Activated CD8-positive, alpha-beta T cell treated with anti-CD3 and anti-CD28 coated beads, Interleukin-2, amount 10 ng/mL, durations not matched to agents 7 days and 5 days (primary cell): ENCODE measurements at places on chromosomes 3 and 15. TPM values are rescaled to one million over a fixed set of nuclear protein-coding genes. Genes with fewer than 3 reads are reported as not detected.

- no peak for DNase-seq
These were observed 924.4 kb downstream of the IGSF11 start for GRCh38 chr3:118110211-118110610.

- no peak for DNase-seq
These were observed 256.4 kb upstream of the MCTP2 start for GRCh38 chr15:93974804-93975481.

DNA sequence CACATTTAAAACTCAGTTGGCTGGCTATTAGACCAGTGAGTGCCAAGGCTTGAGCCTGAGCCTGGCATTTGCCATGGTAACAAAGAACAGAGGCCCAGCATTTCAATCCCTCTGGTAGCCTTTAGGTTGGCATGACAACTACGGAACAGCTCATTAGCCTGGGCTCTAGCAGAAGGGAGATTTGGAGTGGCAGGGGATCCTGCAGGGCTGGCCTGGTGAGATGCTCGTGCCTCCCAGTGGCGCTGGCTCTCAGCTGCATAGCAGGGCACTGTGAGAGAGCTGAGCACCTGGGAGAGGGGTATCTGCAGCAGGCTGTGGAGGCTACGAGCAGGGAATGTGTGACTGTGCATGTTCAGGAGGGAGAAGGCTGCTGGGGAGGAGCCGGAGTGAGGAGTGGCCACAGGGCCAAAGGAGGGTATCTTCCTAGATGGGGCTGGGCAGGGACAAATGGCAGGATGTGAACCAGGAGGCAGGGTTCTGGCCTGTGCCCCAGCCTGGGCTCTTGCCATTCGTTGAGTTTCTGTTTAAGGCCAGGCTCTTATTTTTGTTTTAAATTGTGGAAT lies 5.6 kb upstream of the ABTB1 start:
- DNase-seq = no peak

DNA sequence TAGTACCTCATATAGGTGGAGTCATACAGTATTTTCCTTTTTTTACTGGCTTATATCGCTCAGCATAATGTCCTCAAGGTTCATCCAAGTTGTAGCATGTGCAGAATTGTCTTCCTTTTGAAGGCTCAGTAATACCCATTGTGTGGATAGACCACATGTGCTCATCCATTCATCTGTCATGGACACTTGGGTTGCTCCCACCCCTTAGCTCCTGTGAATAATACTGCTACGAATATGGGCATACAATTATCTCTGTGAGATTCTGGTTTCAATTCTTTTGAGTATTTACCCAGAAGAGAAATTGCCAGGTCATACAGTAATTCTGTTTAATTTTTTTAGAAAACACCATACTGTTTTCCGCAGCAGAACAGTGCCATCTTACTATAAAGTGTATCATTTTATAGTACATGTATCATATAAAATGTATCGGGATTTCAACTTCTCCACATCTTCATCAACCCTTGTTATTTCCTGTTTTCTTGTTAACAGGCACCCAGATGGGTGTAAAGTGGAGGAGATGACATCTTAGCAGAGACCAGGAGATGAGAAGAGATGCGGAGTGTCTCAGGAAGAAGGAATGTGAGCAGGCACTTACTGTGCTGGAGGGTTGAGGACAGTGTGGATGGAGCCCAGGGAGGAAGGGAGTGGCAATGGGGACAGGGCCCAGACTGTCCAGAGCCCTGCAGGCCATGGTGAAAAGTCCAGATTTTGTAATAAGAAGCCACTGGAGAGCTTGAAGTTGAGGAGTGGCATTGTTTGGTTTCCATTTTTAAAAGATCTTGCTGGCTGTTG lies 27.0 kb upstream of the PRR23E start:
- no peak for DNase-seq

DNA sequence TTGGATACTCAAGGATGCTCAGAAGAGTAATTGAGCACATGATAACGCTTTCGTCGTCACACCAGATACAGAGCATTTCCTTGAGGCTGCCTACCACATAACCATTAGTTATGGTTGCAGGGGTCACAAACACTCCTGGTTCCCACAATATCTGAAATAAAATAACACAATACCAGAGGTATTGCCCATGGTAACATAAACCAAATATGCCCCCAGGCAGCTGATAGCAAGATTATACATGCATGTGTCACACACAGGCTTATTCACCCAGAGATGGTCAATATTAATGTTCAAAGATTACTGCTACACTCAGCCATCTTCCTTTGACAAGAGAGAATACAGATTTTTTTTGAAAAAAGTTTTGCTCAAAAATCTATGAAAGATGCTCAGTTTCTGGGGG lies 7.3 kb downstream of the RPL39L start:
- no peak for DNase-seq

GRCh38 chr15:89806210-89806558 lies 8.5 kb downstream of the ANPEP start:
- no peak for DNase-seq

GRCh38 chr15:47196048-47196447 lies 521.3 kb upstream of the SEMA6D start:
- DNase-seq = peak; percentile 58

DNA sequence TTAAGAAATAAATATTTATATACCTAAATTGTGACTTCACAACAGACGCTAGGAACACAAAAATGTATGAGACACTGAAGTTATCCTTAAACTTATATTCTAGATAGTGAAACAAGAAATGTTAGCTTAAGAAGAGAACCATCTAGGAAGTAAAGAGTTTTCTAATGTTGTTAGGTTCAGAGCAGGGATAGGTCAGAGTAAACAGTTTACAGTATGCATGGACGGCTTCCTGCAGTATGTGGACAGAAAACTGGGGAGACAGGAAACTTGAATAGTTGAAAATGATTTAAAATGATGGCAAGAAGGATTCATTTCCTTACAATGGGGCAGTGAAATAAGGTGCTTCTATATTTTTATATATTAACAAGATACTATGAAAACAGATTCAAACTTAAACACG lies 449.8 kb downstream of the MAGI1 start:
- no peak for DNase-seq

DNA sequence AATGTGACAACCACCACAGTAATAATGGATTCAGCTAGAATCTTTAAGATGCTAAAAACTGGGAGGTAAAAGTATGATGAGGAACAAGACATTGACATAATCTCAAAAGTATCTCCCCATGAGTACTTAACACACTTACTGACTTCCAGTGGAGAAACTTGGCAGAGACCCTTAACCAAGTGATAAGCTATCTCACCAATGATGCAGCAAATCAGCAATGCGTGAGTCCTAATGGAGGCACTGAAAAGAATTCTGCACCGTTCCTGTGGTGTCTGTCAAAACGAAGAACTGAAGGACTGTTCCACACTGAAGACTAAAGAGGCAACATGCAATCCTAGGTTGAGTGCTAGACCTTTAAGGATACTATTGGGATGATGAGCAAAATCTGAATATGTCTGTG lies 67.9 kb upstream of the OCA2 start:
- no peak for DNase-seq

GRCh38 chr3:76470285-76470684 lies 569.6 kb upstream of the ROBO2 start:
- DNase-seq = no peak

DNA sequence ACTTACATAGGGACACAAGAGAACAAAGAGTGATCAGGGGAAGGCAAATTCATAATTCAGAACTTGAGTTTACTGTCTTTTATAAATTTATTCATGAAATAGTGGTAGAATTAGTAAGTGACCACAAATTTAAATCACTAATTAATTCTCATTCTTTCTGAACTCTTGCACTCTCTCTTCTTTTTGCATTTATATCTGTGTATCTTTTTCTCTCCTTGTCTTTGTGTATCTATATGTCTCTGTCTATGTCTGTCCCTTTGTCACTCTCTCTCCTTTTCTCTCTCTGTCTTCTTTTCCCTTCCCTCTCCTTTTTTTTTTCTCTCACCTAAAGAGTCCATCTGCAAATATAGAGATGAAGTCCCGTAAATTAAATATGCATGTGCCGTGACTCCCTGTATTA lies 31.5 kb downstream of the RBMS3 start:
- no peak for DNase-seq

DNA sequence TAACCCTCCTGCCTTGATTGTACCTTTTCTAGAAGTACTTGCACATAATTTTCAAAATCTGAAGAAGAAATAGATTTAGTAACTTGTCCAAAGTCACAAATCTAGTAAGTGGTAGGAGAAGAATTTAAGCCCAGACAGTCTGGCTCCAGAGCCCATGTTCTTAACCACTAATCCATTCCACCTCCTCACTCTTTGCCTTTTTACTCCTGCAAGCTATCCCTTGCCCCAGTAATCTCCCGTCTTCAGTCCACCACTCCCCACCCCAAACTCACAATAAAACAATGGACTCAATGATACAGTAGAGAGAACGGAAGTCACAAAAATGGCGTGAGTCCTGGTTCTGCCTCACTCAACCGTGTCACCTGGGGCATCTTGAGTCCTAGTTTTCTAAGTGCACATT lies 48.7 kb downstream of the SETMAR start:
- no peak for DNase-seq

DNA sequence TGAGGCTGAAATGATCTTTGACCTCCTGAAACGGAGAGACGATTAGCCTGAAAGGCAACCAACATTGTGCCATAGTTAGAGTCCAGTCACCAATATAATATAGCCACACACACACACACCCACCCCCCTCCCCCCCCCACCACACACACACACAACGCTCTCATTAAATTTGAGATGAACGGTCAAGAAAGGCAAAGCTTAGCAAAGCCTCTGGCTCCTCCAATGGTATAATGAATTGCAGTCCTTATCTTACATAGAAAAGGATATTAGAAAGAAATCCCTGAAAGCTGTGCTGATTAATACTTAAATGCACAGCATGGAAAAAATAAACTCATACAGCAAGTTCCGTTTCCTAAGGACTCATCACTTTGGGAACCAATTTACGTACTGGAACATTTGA lies 876 bp upstream of the ZNF385D start:
- no peak for DNase-seq

GRCh38 chr3:35641331-35641730 lies 2.0 kb downstream of the ARPP21 start:
- no peak for DNase-seq

- DNase-seq = no peak
These were observed 942.8 kb upstream of the CFAP20DC start for GRCh38 chr3:59992578-59992977.

GRCh38 chr3:66795365-66795764 lies 202.7 kb upstream of the KBTBD8 start:
- no peak for DNase-seq

- DNase-seq = no peak
These were observed 244.1 kb upstream of the PDZRN3 start for GRCh38 chr3:73868688-73869315.

GRCh38 chr3:176087066-176087697 lies 1110.1 kb downstream of the TBL1XR1 start:
- no peak for DNase-seq

DNA sequence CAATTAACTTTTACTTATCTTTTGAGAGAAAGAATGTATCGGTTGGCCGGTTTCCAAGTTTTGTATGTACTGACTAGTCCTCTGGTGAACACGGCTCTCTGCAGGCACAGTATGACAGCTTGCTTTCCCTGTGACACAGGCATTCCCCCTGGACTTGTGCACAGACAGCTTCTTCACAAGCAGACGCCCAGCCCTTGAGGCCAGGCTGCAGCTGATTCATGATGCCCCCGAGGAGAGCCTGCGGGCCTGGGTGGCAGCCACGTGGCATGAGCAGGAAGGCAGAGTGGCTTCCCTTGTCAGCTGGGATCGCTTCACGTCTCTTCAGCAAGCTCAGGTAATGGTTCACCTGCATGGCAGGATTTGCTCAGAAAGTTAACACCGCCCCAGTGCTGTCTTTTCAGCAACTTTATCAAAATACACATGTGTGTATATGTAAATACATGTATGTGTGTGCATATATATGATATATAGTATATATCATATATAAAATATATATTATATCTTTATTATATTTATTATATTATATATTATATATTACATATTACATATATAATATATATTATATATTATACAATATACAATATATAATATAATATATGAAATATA lies 25.5 kb downstream of the FAN1 start:
- DNase-seq = no peak

DNA sequence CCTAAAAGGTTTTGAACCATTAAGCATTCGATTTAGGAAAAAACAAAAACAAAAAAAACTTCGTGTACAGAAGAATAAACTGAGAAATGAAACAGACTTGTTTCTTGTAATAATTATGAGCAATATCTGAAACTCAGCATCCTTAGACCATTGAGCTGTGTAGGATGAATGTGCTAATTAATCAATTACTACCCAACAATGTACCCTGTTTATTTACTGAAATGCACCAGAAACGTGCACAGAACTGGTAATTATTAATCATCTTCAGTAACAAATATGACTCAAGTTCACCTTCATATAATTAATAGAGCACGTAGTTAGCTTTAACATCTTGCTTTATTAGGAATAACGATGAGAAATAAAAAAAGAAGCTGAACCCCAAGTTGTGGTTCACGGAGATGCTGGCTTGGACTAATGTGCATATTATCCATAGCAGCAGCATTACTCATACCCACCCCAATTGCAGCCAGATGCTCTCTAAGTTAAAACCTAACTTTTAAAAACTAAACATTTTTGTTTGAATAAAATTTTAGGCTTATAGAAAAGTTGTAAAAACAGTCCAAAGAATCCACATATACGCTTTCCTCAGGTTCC lies 10.2 kb upstream of the C15orf61 start:
- DNase-seq = no peak

DNA sequence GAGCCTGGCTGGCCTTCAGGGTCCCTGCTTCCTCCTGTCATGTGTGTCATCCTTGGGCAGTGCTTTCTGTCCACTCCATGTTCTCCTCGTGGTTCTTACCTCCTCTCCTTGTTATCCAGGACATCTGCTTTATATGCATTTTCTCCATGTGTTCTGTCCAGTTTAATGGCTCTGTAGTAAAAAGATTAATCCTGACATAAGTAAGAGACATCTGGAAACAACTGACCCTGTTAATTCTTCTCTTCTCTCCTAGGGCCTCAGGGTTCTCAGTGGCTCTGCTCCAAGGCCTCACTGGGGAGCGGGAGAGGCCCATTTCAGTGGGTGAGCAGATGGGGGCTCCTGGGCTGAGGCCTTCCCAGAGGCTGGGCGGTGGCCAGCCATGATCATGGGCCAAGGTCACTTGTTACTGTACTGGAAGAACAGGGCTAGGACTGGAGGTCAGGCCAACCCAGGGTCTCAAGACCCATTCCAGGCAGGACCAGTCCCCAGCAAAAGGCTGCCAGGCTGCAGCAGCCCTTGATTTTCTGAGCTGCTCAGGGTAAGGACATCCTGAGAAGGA lies 20.2 kb upstream of the CDCP1 start:
- DNase-seq = no peak

The SCN11A gene
- not detected for total RNA-seq

The FANCD2OS gene
- total RNA-seq = not detected

The CYP8B1 gene
- total RNA-seq = not detected

The LMOD3 gene
- total RNA-seq = not detected

The DNAJC13 gene
- total RNA-seq = 38.4 TPM

The SCN5A gene
- 0.37 TPM for total RNA-seq

The CP gene
- not detected for total RNA-seq

The MUC4 gene
- not detected for total RNA-seq

The WNT5A gene
- total RNA-seq = not detected

The SPSB4 gene
- not detected for total RNA-seq

The APOD gene
- total RNA-seq = not detected

The RLBP1 gene
- not detected for total RNA-seq

The ATG3 gene
- total RNA-seq = 76.2 TPM
